MV-4-11 (cell line): ENCODE measurements at places on chromosomes 2 and 18.

DNA sequence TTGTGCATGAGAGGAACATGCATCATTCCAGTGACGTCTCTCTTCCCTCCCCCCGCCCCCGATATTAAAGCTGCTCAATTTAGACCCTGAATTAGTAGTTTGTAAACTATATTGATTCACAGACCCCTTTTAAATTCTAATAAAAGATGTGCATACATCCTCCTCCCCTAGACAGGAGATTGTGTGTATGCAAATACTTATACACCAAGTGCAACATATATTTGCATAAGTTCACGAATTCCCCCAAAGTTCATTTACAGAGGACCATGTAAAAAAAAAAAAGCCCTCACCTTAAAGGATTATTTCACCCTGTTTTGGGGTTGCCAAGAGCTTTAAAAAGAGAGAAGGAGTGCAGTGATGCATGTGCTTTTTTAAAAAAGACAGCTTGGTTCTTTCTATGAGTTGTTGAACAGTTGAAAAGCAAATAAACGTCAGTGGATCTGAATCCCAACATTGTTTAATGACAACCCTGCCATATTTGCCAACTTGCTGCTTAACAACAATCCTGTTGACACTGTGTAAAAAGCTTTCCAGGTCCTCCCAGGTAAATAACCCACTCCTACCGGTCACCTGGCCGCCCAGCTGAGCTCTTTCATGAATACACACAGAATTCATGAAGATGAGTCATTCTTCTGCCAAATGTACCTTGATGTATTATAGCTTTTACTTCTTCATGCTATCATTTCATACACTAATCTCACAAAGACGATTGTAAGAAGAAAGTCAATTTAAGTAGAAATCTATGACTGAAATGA is 211.5 kb downstream of the IKZF2 start:
- DNase-seq: no peak

- no peak for DNase-seq
These were observed 33.0 kb upstream of the CCDC195 start for GRCh38 chr2:224749136-224749535.

DNA sequence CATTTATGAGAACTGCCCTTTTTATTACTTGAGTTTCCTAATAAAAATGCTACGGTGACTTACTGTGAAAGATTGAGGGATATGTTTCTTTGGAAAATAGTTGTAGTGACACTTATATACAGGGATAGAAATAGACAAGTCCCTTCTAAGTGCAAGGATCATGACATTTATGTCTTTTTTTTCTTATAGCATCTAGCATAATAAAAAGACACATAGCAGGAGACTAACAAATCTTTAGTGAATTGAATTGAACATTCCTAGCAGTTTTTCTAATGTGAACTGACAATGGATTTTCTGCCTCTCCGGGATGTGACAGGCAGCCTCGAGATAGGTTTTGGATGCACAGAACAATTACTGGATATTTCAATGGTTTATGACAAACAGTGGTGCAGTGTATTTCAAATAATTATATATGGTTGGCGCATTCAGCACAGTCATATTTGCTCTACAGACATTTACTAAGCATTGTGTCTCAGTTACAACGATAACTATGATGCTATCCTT is 562.8 kb downstream of the ADCYAP1 start:
- no peak for DNase-seq

DNA sequence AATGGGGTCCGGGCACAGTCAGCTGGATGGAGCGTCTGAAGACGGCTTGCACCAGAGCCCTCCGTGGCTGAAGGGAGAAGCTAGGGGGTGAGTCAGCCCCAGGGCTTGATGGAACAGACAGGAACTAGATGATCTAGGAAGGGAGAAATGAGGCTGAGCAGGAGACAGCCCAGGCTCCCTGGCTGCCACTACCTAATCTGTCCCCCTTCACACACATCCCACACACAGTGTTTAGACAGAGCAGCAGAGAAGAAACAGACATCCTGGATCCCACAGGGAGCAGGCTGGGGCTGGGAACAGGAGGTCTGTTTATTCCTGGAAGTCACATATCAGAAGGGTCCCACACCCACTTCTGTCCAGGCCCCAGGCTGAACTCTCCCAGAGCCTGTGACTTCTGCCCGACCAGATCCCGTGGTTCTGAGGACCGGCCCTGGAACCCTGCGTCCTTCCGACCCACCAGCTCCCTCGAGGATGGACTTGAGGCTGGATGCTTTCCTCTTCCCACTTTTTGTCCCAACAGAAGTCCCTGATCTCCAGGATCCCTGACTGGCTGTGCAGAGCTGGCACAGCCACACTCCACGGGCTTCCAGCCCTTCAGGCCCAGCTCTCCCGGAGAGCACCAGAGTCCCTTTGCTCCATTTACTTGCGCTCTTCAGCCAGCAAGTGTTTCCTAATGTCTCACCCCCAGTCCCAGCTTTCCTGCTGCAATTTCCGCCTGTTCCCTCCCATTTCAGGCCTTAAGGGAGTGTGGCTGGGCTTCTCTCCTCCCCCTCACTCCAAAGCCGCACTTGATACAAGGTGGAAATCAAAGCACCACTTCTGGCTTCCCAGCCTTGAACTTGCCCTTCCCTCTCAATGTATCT is 1.5 kb upstream of the GPBAR1 start:
- peak; percentile 68 for DNase-seq

DNA sequence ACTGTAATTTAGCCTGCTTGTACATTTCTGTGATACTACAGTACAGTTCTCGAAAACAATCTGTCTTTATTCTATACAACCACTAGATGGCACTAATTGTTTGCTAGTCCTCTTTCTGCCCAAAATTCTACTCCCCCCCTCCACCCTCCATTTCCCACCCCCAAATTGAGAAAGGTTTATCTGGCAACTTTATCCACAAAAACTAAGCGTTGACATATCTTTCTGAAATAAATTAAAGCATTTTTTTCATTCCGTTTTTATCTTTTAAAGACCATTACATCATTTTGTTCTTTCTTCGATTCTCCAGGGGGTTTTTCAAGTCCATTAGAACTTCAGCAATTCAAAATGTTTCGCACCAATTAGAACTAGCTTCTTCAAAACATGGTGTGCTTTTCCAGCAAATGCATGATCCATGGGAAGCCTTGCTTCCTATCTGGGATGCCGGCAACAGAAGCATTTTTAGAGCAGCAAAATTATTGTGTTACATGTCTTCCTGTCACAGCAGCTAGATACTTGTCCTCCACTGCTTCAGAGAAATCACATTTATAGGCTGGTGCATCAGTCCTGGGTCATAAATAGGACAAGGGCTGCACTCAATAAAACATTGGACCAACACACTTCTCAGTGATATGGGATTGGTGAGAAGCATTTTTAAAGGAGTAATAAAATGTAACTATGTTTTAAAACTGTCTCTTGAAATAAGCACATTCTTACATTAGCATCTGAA is 241.3 kb downstream of the PAX3 start:
- DNase-seq: peak; percentile 8

DNA sequence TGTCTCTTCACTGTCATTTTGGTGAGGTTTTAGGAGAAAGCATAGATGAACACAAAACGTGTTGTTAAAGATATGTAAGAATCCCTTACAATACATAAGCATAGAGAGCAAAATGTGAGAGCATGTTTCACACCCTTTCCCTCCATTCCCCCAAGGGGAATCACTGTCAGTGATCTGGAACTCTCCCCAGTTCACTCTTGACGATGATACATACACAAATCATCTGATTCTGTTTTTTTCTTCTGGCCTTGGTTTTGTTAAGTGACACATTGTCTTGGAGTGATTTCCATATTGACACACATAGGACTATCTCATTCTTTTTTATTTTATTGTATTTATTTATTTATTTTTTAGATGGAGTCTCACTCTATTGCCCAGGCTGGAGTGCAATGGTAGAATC is 53.7 kb upstream of the TANC1 start:
- no peak for DNase-seq

DNA sequence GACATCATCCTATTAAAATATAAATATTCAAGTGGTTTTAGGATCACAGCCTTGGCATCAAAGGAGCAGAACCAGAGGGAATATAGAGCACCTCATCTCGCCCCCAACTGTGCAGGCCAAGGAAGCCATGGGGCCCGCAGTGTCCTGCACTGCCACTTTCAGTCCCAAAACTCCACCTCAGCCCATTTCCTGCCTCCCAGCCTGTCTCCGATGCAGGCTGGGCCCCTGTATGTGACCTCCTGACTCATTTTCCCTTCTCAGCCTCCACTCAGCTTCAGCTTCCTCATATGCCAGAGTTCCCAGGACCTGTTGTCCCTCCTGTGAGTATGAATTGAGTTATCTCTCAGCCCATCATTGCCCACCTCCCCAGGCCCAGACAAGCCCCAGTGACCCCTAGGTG is 72.9 kb upstream of the GLI2 start:
- DNase-seq: no peak

- no peak for DNase-seq
These were observed 16.8 kb downstream of the KCNH7 start for GRCh38 chr2:162821718-162822117.

- no peak for DNase-seq
These were observed 484.8 kb upstream of the CNTNAP5 start for GRCh38 chr2:123540291-123540690.

- DNase-seq: peak; percentile 15
These were observed 65.8 kb upstream of the EML6 start for GRCh38 chr2:54657664-54658083.

DNA sequence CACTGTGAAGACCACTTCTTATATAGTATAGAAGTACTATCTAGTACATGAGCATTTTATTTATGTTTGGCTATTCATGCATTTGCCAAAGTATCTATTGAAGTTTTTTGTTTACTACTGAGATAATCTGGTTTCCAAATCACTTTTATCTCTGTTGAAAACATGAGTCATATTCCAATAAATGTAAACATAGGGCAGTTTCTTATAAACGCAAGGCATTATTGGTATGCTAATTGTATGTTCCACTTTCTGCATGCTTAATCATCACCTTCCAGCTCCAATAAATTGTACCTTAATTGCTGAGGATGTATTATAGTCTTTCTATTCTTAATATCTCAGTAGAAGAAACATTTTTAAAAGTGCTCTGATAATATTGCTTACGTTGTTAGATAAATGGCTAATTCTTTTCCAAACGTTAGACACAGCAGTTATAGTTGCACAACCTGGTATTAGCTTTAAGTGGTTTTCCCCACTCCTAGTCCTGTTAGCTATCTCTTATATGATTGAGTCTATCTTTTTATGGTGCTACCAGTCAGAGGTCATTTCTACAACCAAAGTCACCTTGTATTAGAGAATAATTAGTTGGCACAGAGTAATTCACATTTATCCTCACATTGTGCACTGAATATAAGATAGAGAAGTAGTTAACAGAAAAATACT is 17.2 kb downstream of the ITGA4 start:
- no peak for DNase-seq

DNA sequence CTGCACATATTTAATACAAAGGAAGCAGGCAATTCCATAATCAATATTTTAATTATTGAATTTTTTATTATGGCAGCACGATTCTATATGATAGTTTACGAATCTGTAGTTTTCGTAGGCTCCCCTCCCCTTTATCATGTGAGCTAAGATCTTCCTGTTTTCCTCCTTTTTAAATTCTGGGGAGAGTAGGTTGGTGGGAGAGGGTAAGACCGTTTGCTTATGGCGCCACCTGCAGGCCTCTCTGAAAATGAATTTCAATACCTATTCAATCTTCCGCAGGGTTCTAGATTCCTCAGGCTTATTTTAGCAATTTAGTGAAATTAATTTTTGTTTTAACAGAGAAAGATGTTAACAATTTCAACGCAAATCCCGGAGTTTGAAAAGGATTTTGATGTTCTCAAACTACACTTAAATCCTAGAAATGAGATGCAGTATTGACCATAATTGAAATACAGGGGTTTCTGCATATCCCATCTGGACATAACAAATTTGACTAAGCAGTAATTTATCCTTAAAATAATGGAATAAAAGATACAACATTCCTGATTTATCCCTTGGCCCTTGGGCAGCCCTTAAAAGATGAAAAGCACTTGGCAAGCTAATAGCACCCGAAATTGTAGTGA is 12.8 kb upstream of the GBX2 start:
- DNase-seq: peak; percentile 29

GRCh38 chr2:55157474-55157884 is 74.6 kb downstream of the CLHC1 start:
- DNase-seq: no peak

DNA sequence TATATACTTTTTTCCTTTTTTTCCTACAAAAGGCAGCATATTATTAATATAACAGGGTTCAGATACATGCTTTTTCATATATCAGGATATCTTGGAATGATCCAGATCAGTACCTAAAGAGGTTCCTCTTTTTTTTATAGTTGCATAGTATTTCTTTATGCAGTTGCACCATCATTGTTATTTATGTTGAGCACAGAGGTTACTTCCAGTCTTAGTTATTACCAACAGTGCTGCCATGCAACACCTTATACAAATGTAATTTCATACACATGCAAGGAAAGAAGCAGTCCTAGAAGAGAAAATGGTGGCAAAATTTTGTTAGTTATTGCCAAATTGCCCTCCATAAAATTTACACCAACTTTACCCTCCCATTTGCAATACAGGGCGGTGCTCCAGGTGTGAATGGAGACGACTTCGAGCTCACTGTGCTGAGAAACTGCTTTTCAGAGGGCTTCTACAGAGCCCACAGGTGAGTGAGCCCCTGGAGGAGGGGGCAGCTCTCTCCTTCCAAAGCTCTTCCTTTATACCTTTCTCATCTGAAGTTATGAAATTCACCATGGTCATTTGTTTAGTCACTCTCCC is 30.0 kb upstream of the KCMF1 start:
- DNase-seq: peak; percentile 72

GRCh38 chr18:79314838-79315388 is 80.8 kb upstream of the NFATC1 start:
- DNase-seq: no peak

- no peak for DNase-seq
These were observed 58.9 kb upstream of the KCNG2 start for GRCh38 chr18:79738581-79739439.

- DNase-seq: no peak
These were observed 917 bp downstream of the MPPE1 start for GRCh38 chr18:11906926-11907874.

- no peak for DNase-seq
These were observed 22.2 kb upstream of the ASNSD1 start for GRCh38 chr2:189639007-189639609.

DNA sequence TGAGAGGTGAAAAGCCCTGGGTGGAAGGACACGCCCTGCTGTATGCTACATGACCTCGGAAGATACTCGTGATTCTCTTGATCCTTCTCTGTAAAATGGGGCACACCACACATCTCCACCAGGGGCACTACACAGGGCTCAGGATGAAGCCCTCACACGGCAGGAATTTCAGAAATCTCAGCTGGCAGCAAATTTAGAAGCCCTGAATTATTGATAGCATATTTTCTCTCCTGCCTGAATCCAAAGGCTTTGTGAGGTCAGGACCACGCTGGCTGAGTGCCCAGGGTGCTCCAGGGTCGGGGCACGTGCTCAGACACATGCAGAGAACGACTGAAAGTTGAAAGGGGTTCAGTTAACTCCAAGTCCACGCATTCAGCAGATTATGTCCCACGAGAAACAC is 42.1 kb upstream of the GALR1 start:
- peak; percentile 30 for DNase-seq

DNA sequence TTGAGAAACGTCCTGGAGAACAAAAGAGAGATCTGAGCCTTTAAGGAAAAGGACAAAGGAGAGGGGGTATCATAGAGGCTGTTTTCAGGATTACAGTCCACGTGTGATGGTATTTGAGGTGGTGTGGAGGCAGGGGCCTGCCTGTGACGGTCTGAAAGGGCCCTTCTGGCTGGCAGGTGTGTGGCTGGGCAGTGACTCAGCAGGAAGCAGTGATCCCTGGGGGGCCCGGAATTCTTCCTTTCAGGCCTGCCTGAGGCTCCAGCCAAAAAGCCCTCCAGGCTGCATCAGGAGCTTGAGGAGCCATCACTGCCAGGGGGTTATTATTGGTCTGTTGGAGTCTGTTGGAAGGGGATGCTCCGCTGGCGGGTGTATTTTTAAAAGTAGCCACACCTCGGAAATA is 97.2 kb upstream of the TMEM18 start:
- DNase-seq: no peak
